ENCODE measurements at places on chromosomes 5 and 9. TPM values are rescaled to one million over a fixed set of nuclear protein-coding genes. Genes with fewer than 3 reads are reported as not detected.

SOX30 gene
- not detected for total RNA-seq

LCN1 gene
- total RNA-seq: not detected

GRCh38 chr5:24904981-24905517, 260.3 kb upstream of the CDH10 start:
- DNase-seq: peak; percentile 59

DNA sequence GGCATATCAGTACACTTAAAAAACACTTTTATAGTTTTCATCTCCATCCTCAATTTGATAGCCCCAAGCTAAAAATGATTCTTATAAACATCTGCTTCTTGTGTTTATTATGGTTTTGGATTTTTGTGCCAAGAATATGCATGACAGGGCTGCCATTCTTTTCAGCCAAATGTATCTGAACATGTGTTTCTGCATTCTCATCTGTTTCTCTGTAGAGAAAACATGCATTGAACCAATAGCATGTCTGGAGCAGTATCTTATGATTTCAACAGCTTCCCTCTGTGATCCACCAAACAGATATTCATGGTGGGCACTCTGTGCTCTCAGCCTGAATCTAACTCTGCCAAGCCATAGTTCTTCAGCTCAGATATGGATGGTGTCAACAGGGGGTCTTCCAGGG, 99.3 kb upstream of the ERCC6L2 start:
- DNase-seq: no peak

NR2F1-AS1 gene
- total RNA-seq: 13.4 TPM

HMCN2 gene
- not detected for total RNA-seq

SPOUT1 gene
- total RNA-seq: 53.0 TPM

DNA sequence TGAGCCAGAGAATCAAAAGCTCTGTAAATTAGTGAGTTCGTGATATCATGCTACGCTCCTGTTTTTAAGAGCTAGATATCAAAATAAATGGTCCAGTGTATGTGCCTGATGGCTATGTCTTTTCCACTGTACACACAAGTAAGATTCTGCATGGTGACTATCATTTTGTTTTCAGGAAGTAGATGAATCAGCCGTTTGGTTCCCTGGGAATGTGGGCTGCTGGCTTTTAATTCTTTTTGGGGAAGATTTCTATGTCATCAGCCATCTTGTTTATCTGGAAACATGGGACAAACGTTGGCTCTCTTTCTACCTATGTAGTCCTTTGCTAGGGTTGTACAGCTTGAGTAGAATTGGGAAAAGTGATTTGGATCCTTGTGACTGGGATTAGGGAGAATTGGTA, 126.7 kb downstream of the GRIA1 start:
- DNase-seq: peak; percentile 58

DNA sequence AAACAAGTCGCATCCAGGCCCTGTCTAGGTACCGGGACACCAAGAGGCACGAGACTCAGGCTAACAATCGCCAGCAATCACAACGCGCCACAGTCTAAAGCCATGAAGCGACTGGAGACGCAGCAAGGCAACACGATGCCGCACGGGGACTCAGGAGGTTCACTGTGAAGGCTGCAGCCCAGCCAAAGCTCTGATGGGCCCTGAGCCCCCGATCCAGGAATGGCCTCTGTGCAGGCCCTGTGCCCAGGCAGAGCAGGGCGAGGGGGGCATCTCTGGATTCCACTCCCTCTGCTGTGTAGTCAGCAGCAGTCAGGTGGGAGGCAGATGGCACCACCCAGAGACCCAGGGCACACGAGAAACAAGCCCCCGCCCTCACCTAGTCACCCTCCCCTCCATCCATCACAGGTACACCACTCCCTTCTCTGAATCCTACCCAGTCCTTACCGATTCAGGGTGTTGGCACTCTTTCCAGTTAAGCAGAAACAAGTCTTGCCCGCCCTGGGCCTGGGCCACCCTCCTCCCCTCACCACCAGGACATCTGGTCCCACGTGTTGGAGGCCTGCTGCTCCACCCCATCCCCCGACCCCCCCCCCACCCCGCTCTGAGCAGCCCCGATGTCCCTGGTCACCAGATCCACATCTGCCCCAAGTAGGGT, 1.1 kb downstream of the RALGDS start:
- peak; percentile 59 for DNase-seq

DNA sequence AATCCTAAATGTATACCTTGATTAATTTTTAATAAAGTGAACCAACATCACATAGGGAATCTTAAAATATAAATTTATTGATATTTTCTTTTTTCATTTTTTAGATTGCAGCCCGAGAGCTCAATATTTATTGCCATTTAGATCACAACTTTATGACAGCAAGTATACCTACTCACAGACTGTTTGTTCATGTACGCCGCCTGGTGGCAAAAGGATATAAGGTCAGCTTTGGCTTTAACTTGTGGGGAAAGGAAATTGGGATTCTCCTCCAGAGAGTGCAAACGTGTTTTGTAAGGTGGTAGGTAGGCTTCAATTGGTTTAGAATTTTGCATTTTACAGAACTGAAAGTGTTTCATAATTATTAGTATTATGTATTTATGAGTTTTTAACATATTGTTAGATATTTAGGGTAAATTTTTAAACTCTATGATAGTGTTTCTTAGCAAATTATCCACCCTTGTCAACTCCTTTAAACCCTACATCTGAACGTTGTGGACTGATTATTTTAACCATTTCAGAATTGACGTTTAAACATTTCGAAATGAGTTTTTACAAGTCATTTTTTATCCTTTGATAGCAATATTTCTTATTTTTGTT, 17.5 kb upstream of the DHFR start:
- peak; percentile 79 for DNase-seq
